ENCODE measurements at places on chromosomes 3 and 15.

- H3K4me3 ChIP-seq = no peak overlapping the region
- H3K4me1 ChIP-seq = 0 out of 2 replicates have a peak, but pooled peaks cover 2% of the 10 kb centered on the region
- no peaks in the 10 kb centered on the region for H3K27me3 ChIP-seq
- DNase-seq = no peak
- H3K27ac ChIP-seq = no peak overlapping the region
These were observed 25.4 kb upstream of the ALPK3 start for GRCh38 chr15:84791763-84792162.

GRCh38 chr15:52567871-52568600 lies 794 bp downstream of the ARPP19 start:
- no peaks in the 10 kb centered on the region for H3K4me1 ChIP-seq
- H3K27me3 ChIP-seq = no peaks in the 10 kb centered on the region

- DNase-seq = no peak
- peaks cover 9% of the 10 kb centered on the region for H3K27me3 ChIP-seq
- H3K36me3 ChIP-seq = peaks cover 56% of the 10 kb centered on the region
- H3K27ac ChIP-seq = no peak overlapping the region
- H3K4me1 ChIP-seq = peaks cover 18% of the 10 kb centered on the region
These were observed 28.3 kb downstream of the SEC61A1 start for GRCh38 chr3:128080323-128081080.

DNA sequence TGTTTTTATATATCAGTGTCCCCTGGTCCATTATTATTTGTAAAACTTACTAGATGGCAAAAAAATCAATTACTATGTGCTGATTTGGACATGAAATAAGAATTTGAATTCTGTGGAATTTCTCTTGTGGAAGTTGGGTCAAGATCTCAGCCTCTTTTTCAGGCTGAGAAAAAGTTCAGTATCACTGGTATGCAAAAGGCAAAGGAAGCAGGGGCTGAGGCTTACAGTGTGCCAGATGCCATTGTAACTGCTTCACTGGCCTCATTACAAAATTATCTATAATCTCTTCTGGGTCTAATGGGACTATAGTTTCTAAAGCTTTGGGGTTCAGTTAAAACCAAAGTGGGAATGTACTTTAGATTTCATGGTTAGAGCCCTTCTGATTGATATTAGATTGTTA lies 125.9 kb upstream of the SLC7A14 start:
- H3K4me1 ChIP-seq = no peaks in the 10 kb centered on the region
- no peak for DNase-seq
- H3K4me3 ChIP-seq = no peak overlapping the region
- H3K36me3 ChIP-seq = no peaks in the 10 kb centered on the region
- H3K27ac ChIP-seq = no peak overlapping the region

- no peaks in the 10 kb centered on the region for H3K27me3 ChIP-seq
- H3K4me1 ChIP-seq = no peaks in the 10 kb centered on the region
- H3K36me3 ChIP-seq = peaks cover 8% of the 10 kb centered on the region
- H3K4me3 ChIP-seq = peak overlapping the region; percentile 90
These were observed 874 bp downstream of the INO80 start for GRCh38 chr15:41115161-41115651.

DNA sequence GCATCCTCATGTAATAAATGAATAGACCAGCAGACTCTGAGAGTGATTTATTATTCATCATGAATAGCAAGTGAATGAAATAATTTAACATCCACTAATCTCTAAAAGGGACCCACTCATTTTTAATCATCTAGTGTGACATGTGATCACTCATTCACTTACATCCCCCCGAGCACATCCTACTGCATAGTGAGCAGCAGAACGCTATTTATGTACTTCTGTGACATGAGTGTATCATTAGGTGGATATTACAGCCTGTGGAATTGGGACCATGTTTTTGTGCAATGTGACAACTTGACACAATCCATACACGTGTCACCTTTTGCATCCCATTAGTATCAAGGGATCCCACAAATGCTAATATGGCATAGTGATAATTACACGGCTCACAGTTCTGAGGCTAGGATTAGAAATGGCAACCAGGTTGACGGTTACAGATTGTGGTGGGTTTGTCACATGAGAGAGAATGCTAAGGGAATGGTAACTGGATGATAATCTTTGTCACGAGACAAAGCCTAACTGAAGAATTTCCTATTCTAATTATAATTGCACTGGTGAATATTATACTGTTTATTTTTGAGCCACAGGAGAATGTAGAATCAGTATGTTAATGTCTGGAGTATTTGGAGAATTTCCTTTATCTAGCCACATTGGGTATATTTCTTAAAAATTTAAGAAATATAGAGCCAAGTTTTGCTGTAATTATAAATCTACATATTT lies 595.2 kb upstream of the TBL1XR1 start:
- H3K4me1 ChIP-seq = no peaks in the 10 kb centered on the region
- H3K36me3 ChIP-seq = no peaks in the 10 kb centered on the region
- H3K27ac ChIP-seq = no peak overlapping the region
- DNase-seq = no peak

DNA sequence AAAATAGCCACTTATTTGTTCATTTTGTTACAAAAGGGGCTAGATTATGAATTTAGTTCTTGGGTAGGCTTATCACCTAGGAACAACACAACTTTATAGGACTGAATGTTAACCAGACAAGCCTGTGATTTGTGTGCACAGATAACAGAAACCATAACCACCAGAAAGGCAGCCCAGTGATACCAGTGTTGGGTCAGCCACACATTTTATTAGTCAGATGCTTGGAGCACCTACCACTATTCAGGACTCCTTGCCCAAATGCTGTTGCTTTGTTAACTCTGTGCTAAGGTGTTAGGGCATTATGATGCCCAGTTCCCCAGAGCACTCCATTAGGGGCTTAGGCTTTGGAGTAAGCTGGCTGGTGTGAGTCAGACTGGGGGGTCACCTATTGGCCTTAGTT lies 22.5 kb downstream of the PLCL2 start:
- peaks cover 3% of the 10 kb centered on the region for H3K4me1 ChIP-seq
- no peaks in the 10 kb centered on the region for H3K36me3 ChIP-seq
- no peak overlapping the region for H3K27ac ChIP-seq
- no peaks in the 10 kb centered on the region for H3K27me3 ChIP-seq

DNA sequence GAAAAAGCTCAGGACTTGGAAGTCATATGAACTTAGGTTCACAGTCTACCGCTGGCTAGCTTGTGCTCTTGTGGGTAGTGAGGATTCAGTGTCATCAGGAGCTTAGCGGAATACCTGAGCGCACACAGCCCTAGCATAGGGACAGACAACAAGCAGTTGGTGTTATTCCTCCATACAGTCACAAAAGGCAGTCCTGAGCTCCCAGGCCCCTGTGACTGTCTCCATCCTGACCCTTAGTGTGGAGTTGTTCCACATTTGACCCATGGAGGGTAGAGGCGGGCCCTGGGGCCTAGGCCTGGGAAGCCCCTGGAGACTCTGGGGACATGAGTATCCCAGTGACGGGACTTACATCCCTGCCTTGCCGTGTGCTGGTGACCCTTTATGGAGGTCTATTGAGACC lies 131.5 kb upstream of the PLXNA1 start:
- H3K36me3 ChIP-seq = no peaks in the 10 kb centered on the region
- no peak for DNase-seq
- peaks cover 28% of the 10 kb centered on the region for H3K4me1 ChIP-seq
- H3K4me3 ChIP-seq = no peak overlapping the region
- peak overlapping the region; percentile 57 for H3K27ac ChIP-seq

DNA sequence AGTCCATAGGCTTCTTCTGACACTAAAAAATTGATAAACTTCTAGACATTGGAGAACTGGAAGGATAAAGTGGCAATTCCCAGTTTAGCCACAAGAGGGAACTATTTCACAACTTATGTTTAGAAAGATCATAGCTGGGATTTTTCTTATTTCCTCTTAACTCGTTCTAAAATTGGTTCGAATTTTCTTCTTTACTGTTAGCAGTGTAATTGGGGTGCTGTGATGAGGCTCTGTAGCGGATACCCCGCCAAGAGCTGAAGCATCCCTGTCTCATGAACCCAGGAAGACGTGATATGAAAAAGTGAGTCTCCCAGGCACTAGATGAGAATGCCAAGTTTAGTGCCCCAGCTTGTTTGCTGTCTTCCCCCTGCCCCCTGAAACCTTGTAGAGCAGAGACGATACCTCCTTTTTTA lies 85.1 kb downstream of the PDCD6IP start:
- H3K4me3 ChIP-seq = no peak overlapping the region
- no peak overlapping the region for H3K27ac ChIP-seq
- no peaks in the 10 kb centered on the region for H3K36me3 ChIP-seq
- no peaks in the 10 kb centered on the region for H3K27me3 ChIP-seq
- no peak for DNase-seq
- peaks cover 12% of the 10 kb centered on the region for H3K4me1 ChIP-seq

DNA sequence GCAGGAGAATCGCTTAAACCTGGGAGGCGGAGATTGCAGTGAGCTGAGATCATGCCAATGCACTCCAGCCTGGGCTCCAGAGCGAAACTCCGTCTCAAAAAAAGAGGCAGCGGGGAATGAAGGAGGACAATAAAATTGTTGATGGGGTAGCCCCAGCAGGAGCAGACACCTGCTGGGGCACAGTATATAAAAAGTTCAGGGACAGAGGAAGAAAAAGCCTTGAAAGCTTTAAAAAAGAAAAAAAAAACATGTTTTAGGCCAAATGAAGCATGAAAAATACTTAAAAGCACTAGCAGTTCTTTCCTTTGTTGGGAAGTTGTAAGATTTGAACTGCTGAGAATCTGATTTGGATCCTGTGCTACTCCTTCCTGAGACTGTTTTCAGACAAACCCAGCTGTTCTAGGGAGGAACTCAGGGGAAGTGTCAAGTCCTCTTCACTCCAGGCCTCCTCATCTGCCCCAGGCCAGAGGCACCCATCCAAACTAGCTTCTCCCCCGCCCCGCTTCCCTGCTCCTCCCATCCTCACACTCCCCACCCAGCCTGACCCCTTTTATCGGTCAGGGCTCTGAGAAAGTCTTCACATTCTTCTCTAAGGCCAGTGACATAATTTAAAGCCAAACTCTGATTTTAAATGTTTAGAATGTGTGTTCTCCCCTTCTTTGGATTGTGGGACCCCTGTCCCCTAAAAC lies 4.9 kb downstream of the IL17RD start:
- no peaks in the 10 kb centered on the region for H3K36me3 ChIP-seq
- H3K4me3 ChIP-seq = no peak overlapping the region
- H3K27ac ChIP-seq = 0 out of 2 replicates have a peak overlapping the region, but pooled peaks have one; percentile 4
- H3K27me3 ChIP-seq = peaks cover 37% of the 10 kb centered on the region

DNA sequence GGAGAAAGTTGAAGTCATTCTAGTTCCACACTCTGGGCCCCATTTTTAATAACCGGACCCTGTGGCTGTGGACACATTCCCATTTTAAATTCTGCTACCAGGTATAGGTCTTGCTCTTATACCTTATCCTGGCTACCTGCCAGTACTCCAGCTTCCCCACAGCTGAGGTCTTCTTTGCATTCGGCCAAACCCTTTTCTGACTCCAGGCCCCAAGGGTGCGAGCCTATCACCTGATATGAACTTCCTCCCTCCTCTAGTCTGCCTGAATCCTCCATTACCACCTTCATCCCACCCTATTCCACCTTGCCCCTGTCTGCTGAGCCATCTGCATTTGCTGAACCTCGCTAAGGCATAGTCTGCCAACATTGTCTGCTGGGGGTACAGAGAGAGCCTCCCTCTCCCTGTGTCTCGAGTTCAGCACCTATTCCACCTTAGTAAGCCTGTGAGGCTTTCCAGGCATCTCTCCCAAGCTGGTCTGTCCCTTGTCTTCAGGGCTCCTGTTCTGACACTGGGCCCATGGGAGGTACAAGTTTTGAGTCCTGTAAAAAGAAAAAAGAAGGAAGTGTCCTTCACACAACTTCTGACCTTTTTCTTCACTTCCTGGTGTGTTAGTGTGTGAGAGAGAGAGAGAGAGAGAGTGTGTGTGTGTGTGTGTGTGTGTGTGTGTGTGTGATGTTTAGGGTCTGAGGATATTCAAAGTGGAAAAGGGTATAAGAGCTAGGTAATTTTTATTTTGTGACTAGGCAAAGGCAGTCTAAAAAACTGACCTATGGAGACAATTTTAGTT lies 27.0 kb downstream of the PDE8A start:
- no peaks in the 10 kb centered on the region for H3K36me3 ChIP-seq
- no peak overlapping the region for H3K4me3 ChIP-seq
- DNase-seq = no peak

GRCh38 chr3:61701011-61701410 lies 139.6 kb downstream of the PTPRG start:
- H3K27ac ChIP-seq = peak overlapping the region; percentile 63
- no peaks in the 10 kb centered on the region for H3K27me3 ChIP-seq
- DNase-seq = no peak
- H3K4me3 ChIP-seq = no peak overlapping the region

DNA sequence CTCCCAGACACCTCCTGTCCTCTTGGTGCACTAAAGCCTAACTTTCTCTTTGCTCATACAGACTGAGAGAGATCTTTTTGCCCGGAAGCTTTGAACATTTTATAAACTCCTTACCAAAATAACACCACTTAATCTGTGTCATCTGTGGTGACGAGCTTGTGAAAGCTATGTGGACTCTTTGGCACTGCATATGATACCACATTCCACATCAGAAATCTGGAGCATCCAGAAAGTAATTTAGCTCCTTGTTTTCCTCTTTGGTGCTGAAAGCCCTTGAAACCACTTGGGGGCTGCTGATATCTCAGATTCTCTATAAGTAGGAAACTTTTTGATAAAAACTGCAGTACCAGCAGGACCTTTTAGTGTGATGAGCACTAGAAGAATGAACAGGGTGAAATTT lies 128.3 kb downstream of the ALCAM start:
- H3K27ac ChIP-seq = no peak overlapping the region
- peaks cover 11% of the 10 kb centered on the region for H3K36me3 ChIP-seq
- no peak overlapping the region for H3K4me3 ChIP-seq
- DNase-seq = no peak
- peaks cover 3% of the 10 kb centered on the region for H3K4me1 ChIP-seq

GRCh38 chr15:90184119-90184785 lies 16.9 kb upstream of the SEMA4B start:
- H3K4me3 ChIP-seq = peak overlapping the region; percentile 21
- H3K4me1 ChIP-seq = peaks cover 5% of the 10 kb centered on the region
- no peak for DNase-seq

- H3K27ac ChIP-seq = no peak overlapping the region
- H3K27me3 ChIP-seq = no peaks in the 10 kb centered on the region
- no peak overlapping the region for H3K4me3 ChIP-seq
- H3K36me3 ChIP-seq = no peaks in the 10 kb centered on the region
These were observed 56.5 kb downstream of the NEK11 start for GRCh38 chr3:131082871-131083863.

- H3K27me3 ChIP-seq = peaks cover 82% of the 10 kb centered on the region
- no peak overlapping the region for H3K4me3 ChIP-seq
- no peak overlapping the region for H3K27ac ChIP-seq
- DNase-seq = no peak
These were observed 3.7 kb downstream of the DUOX1 start for GRCh38 chr15:45133561-45133920.

GRCh38 chr15:62083194-62084154 lies 16.7 kb downstream of the C2CD4A start:
- DNase-seq = no peak
- H3K27ac ChIP-seq = no peak overlapping the region
- H3K4me3 ChIP-seq = no peak overlapping the region
- H3K36me3 ChIP-seq = no peaks in the 10 kb centered on the region
- H3K4me1 ChIP-seq = no peaks in the 10 kb centered on the region

- H3K4me1 ChIP-seq = peaks cover 8% of the 10 kb centered on the region
- H3K36me3 ChIP-seq = no peaks in the 10 kb centered on the region
- no peak overlapping the region for H3K4me3 ChIP-seq
- H3K27ac ChIP-seq = no peak overlapping the region
These were observed 7.3 kb downstream of the GRIP2 start for GRCh38 chr3:14532691-14533456.

GRCh38 chr3:107797586-107797985 lies 274.8 kb downstream of the BBX start:
- peaks cover 20% of the 10 kb centered on the region for H3K36me3 ChIP-seq
- no peak overlapping the region for H3K27ac ChIP-seq
- no peaks in the 10 kb centered on the region for H3K27me3 ChIP-seq
- H3K4me3 ChIP-seq = no peak overlapping the region
